ENCODE measurements at places on chromosomes 1 and 21.

- no peak for DNase-seq
Observed at GRCh38 chr1:232524056-232524455, 105.9 kb downstream of the SIPA1L2 start.

DNA sequence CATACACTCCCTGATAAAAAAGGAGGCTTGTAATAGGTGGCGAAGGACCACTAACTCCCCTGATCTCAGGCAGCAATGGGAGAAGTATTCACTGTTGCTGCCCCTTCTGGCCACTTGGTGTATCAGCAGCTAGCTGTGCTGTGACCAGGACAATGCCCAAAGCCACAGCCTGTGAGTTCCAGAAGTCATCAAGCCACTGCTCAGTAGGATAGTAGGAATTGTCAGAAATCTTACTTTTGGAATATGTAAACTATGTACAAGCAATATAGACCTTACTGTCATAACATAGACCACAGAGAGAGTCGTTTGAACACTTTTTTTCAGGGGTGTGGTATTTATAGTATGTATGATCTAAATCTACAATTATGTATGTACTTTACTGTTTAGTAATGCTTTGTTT, 248.3 kb upstream of the CAMK1G start:
- no peak for DNase-seq

GRCh38 chr1:226676381-226676780, 62.7 kb downstream of the ITPKB start:
- no peak for DNase-seq

GRCh38 chr1:13751458-13751871, 51.5 kb downstream of the PRDM2 start:
- no peak for DNase-seq

GRCh38 chr1:102715150-102715549, 393.2 kb downstream of the COL11A1 start:
- no peak for DNase-seq

GRCh38 chr21:46136739-46137349, 18.5 kb downstream of the FTCD start:
- DNase-seq, result no peak

DNA sequence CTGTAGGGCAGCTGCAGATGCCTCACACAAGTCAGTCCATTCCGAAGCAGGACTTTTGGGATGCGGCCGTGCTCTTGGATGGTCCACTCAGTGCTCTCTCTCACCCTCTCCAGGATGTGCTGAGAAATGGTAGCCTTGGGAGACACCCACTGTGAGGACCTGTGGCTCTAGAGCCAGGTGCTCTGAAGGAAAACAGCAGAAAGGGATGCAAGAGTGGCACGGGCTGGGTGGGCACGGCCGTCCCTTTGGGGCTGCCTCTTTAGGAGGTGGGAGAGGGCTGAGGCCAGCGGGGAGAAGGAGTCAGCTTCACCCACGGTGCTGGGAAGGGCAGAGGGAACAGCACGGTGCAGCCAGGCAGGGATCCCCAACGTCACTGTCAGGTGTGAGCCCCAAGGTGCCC, 106.1 kb downstream of the RIPK4 start:
- DNase-seq, result peak; percentile 41

- DNase-seq, result no peak
Observed at GRCh38 chr1:198254521-198254920, 97.7 kb downstream of the NEK7 start.
